Hepatocyte (in vitro differentiated cells): ENCODE measurements at places on chromosomes 2 and 18. TPM values are rescaled to one million over a fixed set of nuclear protein-coding genes. Genes with fewer than 3 reads are reported as not detected.
A peak's percentile ranks its signal among the peaks of the same experiment; 100 is the strongest.

GRCh38 chr18:44341759-44342158 lies 338.9 kb upstream of the SETBP1 start:
- no peaks in the 10 kb centered on the region for H3K27me3 ChIP-seq
- no peaks in the 10 kb centered on the region for H3K4me1 ChIP-seq
- no peaks in the 10 kb centered on the region for H3K36me3 ChIP-seq
- DNase-seq = no peak
- no peak overlapping the region for H3K4me3 ChIP-seq

DNA sequence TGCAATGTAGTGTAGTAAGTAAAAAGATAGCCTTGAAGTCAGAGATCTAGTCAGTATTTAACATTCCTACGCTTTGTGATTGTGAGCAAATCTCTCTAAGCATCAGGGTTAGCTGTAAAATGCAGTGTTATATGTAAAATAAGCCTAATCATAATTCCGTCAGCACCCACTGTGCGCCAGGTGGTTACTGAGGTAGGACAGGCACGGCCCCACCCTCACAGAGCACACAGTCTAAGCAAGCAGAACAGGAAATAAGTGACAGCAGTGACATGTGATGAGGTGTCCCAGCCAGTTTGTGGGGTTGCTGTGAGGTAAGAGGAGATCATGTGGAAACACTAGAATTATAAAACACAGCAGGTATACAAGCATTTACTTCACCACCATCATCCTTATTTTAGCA lies 267.1 kb downstream of the ICOS start:
- peaks cover 3% of the 10 kb centered on the region for H3K27me3 ChIP-seq
- H3K4me1 ChIP-seq = no peaks in the 10 kb centered on the region
- H3K36me3 ChIP-seq = no peaks in the 10 kb centered on the region
- DNase-seq = peak; percentile 11

DNA sequence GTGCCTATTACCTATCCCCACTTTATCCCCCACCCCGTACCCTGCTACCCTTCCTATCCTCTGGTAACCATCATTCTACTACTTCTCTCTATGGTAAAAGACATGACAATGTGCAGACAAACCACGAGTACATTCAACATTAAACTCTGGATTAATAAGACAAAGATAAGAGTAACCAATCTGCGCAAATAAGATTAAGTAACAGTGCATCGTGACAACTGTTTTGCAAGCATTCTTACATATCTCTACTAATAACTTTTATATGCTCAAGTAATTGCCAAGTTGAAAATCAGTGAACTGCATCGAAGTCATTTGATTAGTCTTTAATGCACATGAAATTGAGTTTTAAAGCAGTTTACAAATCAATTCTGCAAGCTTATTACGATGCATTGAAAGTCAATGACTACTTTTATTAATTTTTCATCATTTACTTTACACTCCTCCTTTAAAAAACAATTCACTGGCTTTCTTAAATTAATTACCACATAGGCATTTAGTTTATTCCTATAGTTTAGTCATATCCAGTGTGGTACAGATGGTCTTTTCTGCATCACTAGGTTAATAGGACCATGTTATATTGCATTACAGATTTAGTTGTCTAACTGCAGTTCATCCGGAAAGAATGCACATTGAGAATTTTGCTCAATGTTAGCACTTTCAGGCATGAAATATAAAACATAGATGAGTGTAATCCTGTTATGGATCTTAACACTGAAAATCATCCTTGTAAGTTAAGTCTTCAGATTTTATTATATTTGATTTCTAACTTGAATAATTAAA lies 178.1 kb downstream of the GCA start:
- H3K4me1 ChIP-seq = no peaks in the 10 kb centered on the region
- no peaks in the 10 kb centered on the region for H3K27me3 ChIP-seq
- H3K36me3 ChIP-seq = no peaks in the 10 kb centered on the region
- no peak for DNase-seq
- H3K27ac ChIP-seq = no peak overlapping the region

Gene RETREG2
- 89.1 and 93.3 TPM in 2 replicates for total RNA-seq

GRCh38 chr2:70553334-70553583 lies 367 bp downstream of the TGFA start:
- peak overlapping the region; percentile 89 for H3K27ac ChIP-seq
- no peaks in the 10 kb centered on the region for H3K36me3 ChIP-seq
- peaks cover 52% of the 10 kb centered on the region for H3K27me3 ChIP-seq
- DNase-seq = peak; percentile 70

Gene FNDC4
- 15.6 and 16.3 TPM in 2 replicates for total RNA-seq

DNA sequence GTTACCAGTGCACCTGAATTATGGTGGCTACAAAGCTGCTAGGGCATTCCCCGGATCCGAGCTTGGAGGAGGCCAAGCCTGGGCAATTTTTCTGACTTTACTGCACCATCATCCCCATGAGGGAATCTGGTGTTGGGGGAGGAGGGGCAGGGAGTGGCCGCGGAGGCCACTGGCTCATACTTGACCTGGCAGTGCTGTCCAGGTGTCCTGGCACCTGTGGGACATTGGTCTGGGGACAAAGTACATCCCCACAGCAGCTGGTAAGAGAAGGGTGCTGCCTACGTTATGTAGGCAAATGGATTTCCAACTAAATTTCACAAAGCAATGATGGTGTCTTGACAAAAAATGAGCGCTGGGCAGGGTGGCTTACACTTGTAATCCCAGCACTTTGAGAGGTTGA lies 48.3 kb downstream of the KLHL29 start:
- H3K36me3 ChIP-seq = no peaks in the 10 kb centered on the region
- H3K27me3 ChIP-seq = no peaks in the 10 kb centered on the region
- no peaks in the 10 kb centered on the region for H3K4me1 ChIP-seq

DNA sequence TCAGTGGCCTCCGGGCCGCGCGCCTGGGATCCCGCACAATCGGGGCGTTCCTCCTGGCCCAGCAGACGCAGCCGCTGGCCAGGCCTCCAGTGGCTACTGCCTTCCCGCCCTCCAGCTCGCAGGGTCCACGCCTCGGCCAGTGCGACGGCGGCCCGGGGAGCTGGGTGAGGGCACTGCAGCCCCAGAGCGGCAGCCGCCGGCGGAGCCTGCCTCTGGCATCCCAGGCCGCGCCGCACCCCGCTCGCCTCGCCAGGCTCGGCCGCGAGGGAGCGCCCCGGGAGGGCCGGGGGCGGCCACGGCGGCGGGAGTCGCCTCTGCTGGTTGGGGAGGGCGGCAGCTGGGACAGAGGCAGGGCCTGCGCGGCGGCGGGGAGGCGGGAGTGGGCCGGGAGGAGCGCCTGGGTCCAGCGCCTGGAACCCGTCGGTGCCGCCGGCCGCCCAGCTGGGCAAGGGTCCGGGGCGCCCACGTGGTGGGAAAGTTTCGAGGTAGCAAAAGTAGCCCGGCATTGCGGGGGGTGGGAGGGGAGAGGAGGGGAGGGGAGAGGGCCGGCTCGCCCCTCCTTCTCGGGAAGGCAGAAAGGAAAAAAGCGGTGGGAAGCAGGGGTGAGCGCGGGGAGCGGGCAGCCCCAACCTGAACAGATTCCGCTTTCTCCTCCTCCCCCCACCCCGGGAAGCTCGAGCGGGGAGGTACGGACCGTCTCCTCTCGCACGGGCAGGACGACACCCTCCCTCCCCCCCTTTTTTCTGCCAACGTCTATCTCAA lies 1.5 kb upstream of the INHBB start:
- H3K27ac ChIP-seq = no peak overlapping the region
- no peaks in the 10 kb centered on the region for H3K36me3 ChIP-seq
- DNase-seq = peak; percentile 70
- peaks cover 39% of the 10 kb centered on the region for H3K4me1 ChIP-seq

- H3K27ac ChIP-seq = no peak overlapping the region
- H3K36me3 ChIP-seq = no peaks in the 10 kb centered on the region
- H3K27me3 ChIP-seq = no peaks in the 10 kb centered on the region
These were observed 19.6 kb downstream of the EHBP1 start for GRCh38 chr2:62724886-62725711.

DNA sequence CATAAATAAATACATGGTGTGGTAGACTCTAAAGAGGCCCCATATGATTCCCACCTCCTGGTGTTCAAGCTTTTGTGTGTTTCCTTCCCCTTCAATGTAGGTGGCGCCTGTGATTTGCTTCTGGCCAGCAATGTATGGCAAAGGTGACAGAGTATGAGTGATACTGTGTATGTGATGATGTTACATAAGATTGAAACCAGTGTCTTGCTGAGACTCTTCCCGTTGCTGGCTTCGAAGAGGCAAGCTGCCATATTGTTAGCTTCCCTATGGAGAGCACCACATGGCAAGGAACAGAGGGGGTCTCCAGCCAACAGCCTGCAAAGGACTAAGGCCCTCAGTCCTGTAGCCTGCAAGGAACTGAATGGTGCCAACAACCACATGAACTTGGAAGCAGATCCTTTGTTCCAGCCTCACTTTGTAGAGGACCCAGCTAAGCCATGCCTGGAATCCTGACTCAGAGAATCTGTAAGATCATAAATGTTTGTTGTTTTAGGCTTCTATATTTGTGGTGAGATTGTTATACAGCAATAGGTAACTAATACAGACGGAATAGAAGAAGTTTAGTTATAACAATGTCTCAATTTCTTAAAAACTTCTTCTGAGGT lies 1.7 kb upstream of the SMAD4 start:
- peak overlapping the region; percentile 97 for H3K27ac ChIP-seq
- DNase-seq = no peak
- no peaks in the 10 kb centered on the region for H3K36me3 ChIP-seq
- H3K4me3 ChIP-seq = no peak overlapping the region

DNA sequence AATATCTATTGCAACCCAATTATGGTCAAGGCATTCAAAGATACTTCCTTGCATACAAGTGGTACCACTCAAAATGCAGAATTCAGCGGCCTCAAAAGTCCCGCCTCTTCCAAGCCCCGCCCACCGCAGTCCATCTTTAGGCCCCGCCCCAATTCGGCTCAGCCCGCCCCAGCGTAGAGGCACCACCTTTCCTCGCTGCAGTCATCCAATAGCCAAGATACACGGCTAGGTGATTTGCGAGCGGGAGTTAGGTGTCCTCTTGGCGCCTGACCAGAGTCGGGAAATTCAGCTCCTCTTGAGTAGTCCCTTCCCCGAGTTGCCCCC lies 431 bp upstream of the SEC11C start:
- peak overlapping the region; percentile 88 for H3K27ac ChIP-seq
- peaks cover 9% of the 10 kb centered on the region for H3K4me1 ChIP-seq
- H3K27me3 ChIP-seq = peaks cover 15% of the 10 kb centered on the region
- peak; percentile 94 for DNase-seq

- H3K27me3 ChIP-seq = peaks cover 8% of the 10 kb centered on the region
- DNase-seq = no peak
- no peaks in the 10 kb centered on the region for H3K4me1 ChIP-seq
- no peak overlapping the region for H3K4me3 ChIP-seq
- no peaks in the 10 kb centered on the region for H3K36me3 ChIP-seq
- no peak overlapping the region for H3K27ac ChIP-seq
These were observed 18.8 kb upstream of the EPHA4 start for GRCh38 chr2:221590861-221591365.

- H3K27me3 ChIP-seq = no peaks in the 10 kb centered on the region
- no peaks in the 10 kb centered on the region for H3K4me1 ChIP-seq
- H3K27ac ChIP-seq = no peak overlapping the region
- DNase-seq = no peak
- H3K36me3 ChIP-seq = no peaks in the 10 kb centered on the region
- no peak overlapping the region for H3K4me3 ChIP-seq
These were observed 13.9 kb upstream of the MBP start for GRCh38 chr18:77146249-77147080.

- no peaks in the 10 kb centered on the region for H3K36me3 ChIP-seq
- H3K4me3 ChIP-seq = no peak overlapping the region
- no peaks in the 10 kb centered on the region for H3K27me3 ChIP-seq
- no peak for DNase-seq
- no peaks in the 10 kb centered on the region for H3K4me1 ChIP-seq
- no peak overlapping the region for H3K27ac ChIP-seq
These were observed 86.4 kb downstream of the EML6 start for GRCh38 chr2:54809819-54810218.
